ENCODE measurements at places on chromosomes 11 and 22.

- no peak for DNase-seq
Observed at GRCh38 chr11:33388793-33389525, 131.8 kb downstream of the HIPK3 start.

- no peak for DNase-seq
Observed at GRCh38 chr22:19455585-19456370, 8.3 kb upstream of the C22orf39 start.

DNA sequence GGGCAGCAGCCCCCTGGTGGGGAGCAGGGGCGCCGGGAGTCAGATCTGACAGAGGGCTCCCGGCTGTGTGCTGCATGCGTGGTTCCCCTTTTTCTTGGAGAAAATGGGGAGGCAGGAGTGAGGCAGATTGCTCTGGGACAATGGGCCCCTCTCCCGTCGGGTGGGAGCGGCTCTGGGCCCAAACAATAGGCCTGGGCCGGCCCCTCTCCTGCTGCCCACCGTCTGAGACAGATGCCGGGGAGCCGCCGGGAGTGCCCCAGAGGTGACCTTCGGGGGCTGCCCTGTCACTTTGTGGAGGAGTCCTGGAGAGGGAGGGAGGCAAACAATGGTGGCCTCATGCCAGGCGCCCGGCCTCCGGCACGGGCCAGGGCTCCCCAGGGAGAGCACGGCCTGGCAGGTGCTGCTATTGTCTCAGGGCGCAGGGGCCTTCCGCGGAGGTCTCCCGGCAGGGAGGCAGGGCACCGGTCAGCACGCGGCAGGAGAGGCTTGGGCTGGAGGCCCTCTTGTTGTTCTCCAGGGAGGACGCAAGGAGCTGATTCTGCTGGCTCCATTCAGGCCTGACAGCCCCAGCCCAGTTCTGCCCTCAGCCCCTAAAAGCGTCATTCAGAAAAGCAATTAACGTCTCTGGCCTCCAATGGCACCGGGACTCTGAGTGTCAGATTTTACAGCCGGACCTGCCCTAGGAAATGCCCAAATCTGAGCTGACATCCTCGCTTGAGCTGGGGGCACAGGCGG, 44.8 kb downstream of the SMIM38 start:
- no peak for DNase-seq

- no peak for DNase-seq
Observed at GRCh38 chr11:3345736-3346135, 33.2 kb downstream of the ZNF195 start.

DNA sequence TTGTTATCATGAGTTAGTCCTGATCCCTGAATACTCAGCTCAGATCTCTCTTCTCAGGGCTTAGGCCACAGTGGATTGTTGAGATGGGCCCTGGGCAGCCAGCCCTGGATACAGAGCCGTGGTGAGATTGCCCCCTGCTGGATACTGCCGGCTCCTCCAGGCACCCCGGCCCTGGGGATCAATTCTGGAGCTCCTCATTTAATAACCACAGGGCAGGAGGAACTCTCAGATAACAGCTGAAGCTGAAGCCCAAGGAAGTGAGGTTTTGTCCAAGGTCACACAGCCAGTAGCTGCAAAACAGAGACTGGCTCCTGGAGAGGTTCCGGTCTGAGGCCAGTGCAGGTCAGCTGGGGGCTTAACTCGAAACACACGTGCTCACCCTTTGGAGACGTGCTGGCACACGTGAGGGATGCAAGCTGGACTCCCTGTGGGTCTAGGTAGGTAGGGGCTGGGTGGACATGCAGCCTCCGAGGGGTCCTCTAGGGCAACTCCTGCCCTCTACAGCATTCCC, 16.0 kb downstream of the USH1C start:
- peak; percentile 80 for DNase-seq

DNA sequence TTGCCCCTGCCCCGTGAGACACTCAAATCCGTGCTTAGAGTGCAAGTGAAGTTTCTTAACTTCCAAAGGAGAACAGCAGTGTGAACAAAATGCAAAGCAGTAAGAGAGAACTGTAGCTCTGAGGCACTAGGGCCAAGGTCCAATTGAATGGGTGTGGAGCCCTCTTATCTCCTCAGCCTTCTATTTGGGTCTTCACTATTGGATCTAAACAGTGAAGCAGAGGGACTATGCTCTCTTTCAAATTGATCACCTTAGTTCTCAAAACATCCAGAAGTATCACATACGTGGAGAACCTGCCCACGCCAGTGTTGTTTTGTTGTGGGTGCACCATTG, 49.6 kb downstream of the C22orf31 start:
- no peak for DNase-seq

DNA sequence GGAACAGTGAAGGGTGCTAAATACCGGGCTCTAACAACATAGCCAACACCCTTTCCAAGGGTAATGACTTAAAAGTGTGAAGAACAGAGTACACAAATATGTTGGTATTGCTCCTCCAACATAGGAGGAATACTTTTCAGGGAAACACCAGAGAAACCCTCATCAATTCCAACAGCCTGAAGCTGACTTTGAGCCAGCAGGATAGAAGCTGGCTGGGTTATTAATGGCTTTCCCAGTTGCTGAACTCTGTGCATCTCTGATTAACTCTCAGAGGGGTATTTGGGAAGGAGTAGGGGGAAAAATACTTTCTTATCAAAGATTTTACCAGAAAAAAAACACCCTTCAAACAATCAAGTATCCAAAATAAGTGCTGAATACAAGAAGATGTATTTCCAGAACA, 95.6 kb downstream of the AMBRA1 start:
- DNase-seq, result no peak

DNA sequence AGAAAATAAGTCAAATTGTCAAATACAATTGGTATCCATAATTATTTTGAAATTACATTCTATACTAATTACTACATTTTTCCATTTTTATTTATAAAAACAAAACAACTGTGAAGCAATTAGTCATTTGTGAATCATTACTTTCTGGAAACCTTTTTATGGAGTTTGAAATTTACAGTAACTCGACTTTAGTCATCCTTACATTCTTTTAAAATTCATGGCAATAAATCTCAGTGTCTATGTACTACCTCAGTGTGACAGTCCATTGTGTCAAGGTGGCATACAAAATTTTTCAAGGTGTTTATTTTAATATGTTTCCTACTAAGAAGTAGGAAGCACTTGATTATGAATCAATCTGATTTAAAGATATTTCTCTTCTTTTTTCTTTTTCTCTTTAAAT, 1949.4 kb upstream of the RAG2 start:
- DNase-seq, result no peak

DNA sequence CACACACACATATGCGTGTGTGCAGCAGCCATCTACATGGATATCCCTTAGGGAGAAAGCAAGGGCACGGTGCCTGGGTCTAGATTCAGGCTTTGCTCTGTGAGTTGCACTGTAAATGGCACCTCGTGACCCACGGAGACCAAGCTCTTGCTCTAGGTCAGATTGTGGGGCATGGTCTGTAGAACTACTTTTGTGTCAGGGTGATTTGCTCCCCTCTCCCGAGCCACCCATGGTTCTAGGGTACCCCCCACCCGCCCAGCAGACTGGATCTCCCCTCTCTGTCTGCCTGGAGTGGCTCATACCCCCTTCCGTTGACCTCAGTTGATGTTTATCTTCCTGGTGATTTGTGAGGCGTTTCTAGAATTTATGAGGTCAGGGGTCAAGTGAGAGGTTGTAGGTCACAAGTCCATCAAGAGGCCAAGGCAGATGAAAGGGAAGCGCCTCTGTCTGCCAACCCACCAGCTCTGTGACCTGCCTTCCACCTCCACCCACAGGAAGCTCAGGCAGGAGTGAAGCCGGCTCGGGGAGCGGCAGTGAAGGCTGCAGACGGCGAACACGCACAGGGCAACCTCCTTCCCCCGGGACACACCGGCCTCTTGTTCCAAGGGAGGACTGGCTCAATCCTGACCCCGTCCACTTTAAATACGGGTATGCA, 76.2 kb upstream of the TTLL12 start:
- DNase-seq, result no peak

GRCh38 chr11:17642980-17643379, 76.4 kb upstream of the MYOD1 start:
- no peak for DNase-seq

GRCh38 chr11:131737357-131737756, 366.9 kb downstream of the NTM start:
- no peak for DNase-seq

- no peak for DNase-seq
Observed at GRCh38 chr11:113161711-113162591, 152.4 kb upstream of the TTC12 start.

DNA sequence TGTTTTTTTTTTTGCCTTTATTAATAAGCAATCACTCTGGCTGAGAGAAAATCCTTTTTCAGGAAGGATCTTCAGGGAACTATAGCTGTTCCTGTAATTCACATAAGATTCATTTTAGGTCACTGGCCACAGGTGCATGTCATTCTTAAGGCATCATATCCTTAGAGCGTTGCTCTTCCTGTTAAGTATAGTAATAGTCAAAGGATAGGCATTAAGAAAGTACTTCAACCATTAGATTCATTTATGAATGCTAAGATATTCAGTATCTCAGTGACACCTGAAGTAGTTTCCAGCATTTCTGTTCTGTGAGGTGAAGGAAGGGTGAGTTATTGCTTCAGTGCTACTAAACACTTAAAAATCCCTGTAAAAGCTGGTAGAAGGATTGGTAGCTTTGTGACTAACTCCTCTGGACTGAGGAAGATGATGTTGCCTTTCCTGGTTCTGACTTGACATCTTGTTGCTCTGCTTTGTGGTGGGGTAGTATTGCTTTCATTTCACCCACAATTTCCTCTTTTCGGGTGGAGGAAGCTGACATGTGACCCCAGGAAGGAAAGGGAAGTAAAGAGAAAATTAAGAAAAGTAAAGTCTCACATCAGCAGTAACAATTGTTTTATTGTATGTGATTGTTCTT, 34.7 kb downstream of the RNF169 start:
- DNase-seq, result no peak

DNA sequence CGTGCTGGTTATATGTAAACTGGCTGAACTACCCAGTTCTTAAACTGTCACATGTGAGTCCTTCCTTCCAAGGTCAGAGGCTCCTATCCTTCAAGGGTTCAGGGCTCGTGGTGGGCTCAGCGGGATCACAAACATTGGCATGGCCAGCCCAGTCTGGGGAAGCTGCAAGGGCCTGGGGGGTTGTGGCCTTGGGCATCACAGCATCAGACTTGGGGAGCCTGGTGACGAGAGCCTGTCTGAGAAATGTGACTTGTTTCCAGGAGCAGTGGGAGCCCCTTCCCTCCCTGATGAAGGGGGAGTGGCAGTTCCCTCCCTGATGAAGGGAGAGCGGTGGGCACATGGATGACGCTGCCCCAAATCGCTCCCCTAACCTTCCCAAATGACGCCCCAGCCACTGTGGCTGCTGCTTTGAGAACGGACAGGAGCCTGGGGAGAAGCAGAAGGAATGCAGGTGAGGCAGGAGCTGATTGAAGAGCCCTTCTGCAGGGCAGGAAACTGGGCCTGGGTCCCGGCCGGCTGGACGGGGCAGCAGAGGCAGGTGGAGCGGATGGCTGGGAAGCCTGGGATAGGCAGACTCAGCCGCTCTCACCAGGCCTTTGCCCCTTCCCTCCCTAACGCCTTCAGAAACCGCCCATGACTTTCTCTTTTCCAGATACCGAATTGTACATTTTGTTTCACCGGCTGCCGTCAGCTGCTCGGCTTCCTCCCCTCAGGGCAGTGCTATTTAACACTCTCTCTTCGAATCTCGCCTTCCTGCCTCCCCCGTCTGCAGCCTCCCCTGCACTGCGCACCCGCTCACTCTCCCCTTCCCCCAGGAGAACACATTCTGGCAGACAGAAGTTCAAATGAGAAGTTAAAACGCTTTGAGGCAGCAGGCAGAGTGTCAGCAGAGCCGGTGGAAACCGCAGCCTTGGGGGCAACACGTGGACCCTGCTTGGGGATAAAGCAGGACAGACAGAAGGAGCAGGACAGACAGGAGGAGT, 1486.7 kb downstream of the BRD1 start:
- peak; percentile 41 for DNase-seq

GRCh38 chr22:22866381-22867111, 21.1 kb upstream of the IGLL5 start:
- DNase-seq, result no peak

DNA sequence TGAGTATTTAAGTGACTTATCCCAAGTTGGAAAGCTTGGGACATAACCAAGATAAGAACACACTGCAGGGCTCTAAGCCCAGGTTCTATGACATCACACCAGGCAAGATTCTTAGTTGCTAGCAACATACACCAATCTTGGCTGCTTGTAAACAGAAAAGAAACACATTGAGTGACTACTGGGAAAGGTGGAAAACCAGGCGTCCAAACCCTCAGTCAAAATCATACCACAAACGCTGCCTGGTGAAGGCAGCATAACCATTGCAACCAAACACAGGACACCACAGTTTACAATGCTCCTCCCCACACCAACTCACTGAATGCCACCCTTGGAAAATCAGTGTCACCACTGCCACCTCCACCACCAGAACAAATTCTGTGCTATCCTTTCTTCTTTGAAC, 379.9 kb downstream of the TTC28 start:
- no peak for DNase-seq

- peak; percentile 77 for DNase-seq
Observed at GRCh38 chr11:57527056-57527631, 3.4 kb downstream of the TIMM10 start.

- no peak for DNase-seq
Observed at GRCh38 chr11:13831696-13832095, 130.8 kb upstream of the SPON1 start.

GRCh38 chr11:95289378-95290101, 58.5 kb upstream of the SESN3 start:
- DNase-seq, result no peak

- DNase-seq, result no peak
Observed at GRCh38 chr11:131875611-131876010, 505.2 kb downstream of the NTM start.

GRCh38 chr22:21068681-21069276, 23.0 kb downstream of the LRRC74B start:
- no peak for DNase-seq

DNA sequence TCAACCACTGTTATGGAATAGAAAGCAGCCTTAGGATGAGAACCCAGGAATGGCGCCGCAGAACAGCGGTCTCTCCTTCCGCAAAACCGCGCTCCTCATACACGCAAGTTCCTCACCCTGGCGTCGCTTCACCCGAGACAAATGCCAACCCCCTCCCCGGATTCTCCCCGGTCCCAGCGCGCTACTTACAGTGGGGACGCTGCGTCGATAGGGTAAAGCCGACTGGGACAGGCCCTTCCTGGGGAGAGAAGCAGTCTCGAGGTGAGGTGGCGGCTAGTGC, 287 bp downstream of the RPS13 start:
- DNase-seq, result peak; percentile 26

DNA sequence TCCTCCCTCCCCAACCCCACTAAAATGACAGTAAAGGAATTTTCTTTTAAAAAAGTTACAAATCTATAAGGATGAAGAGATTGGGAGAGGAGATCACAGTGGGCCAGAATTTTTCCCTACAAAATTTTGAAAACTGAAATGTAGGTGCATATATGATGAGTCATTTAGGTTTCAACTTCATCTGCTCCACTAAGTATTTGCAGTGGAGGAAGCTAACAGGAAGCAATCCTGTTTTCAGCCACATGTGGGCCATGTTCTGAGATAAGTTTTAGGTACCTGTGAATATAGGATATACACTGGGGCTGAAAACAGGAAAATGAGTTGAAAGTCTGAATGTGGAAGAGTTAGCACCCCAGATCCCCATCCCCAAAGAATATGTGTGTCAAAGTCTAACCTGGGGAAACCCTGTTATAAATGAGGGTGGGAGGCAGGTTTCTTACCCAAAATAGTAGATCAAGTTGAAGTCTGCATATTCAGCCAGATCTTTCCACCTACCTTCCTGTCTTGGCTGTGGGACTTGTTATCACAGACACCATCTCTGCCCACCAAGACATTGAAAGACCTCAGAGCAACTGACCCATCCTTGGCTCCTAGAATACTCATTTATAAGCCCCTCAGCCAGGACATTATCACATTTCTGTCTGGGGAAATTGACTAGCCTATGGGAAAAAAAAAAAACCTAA, 87.3 kb downstream of the PACS1 start:
- DNase-seq, result no peak

Measured in head of caudate nucleus (tissue), 42 donors.